Umbilical cord (tissue), 2 donors: ENCODE measurements at places on chromosomes 2 and 18. TPM values are rescaled to one million over a fixed set of nuclear protein-coding genes. Genes with fewer than 3 reads are reported as not detected.

DNA sequence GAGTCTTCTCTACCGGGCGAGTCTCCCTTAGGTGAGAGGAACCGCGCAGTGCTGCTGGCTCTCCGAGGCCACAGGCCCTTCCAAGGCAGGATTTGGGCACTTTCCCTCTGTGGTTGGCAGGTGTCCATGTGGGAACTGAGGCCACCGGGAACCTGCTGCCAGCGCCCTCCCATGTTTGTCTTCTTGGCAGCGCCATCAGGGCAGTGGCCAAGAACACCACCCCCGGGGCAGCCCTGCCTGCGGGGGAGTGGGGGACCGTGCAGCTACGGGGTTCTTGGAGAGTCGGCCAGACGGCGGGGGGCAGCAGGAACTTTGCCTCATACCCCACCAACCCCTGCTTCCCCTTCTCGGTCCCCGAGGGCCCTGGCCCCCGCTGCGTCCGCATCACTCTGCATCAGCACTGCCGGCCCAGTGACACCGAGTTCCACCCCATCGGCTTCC, 10.0 kb downstream of the CAPN10 start:
- DNase-seq: no peak

GRCh38 chr2:224968051-224968450, 74.2 kb downstream of the DOCK10 start:
- no peak for DNase-seq

GRCh38 chr2:239143858-239144712, 256.7 kb downstream of the HDAC4 start:
- DNase-seq: peak; percentile 30

DNA sequence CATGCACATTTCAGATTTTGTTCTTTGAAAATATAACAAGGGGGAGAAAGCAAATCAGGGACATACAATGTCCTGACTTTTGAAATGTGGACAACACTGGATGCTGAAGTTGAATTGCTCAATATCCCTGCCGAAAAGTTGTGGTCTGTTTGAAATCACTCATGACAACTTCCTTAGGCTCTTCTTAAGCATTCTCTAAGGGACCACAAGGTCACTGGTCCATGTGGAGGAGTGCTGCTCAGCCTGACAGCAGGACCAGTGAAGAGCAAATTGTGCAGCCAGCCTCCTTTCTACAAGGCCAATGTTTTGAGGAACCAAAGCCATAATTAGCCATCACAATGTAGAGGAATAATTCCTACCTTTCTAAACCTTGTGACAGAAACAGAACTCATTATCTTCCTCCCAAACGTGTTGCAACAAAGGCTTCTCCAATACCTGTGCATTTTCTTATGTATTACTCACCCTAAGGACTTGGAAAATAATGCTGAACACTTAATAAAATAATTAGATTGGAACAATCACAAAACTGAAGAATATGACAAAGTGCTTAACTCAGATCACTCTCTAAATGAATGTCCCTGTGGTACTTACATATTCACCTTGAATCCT, 1477.6 kb upstream of the NXPH2 start:
- DNase-seq: no peak

CXCR4 gene
- 7.5 TPM for total RNA-seq
